ENCODE measurements at places on chromosomes 7 and 10.

DNA sequence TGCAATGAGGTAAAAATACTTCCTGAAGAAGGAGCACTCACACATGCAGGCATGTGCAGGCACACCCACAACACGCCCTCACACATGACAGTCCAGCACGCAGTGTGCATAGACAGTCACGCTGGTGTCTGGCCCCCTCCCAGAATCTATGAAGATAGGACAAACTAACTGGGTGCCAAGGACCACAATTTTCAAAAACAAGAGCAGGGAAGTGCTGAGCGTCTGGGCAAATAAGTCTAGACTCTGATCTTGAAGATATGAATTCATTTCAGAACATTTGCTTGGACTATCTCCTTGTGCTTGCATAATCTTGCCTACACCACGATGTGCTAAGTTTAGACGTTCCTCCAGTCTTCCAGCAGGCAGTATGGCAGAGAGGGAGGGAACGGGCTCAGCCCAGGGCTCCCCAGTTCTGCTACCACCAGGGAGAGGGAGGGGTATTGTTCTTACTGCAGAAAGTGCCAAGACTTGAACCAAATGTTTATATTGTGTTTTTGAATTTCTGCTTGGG lies 276.5 kb upstream of the KLF6 start:
- DNase-seq, result no peak

DNA sequence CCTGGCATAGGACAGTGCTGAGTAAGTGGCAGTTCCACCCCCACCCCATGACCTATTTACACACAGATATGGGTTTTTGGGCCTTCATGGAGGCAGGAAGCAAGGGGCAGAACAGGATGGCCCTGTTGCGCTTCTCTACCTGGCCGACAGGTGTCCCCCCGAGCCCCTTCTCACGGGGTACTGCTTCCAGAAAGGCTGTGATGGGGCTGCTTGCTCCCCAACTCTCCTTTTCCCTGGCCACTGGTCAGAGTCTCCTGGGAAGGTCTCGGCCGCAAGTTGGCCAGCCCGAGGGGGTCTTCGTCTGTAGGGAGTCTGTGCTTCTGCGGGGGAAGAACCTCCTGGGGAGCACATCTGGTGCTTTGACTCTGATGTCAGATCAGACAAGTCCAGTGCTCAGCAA lies 139.8 kb upstream of the TNS3 start:
- no peak for DNase-seq

DNA sequence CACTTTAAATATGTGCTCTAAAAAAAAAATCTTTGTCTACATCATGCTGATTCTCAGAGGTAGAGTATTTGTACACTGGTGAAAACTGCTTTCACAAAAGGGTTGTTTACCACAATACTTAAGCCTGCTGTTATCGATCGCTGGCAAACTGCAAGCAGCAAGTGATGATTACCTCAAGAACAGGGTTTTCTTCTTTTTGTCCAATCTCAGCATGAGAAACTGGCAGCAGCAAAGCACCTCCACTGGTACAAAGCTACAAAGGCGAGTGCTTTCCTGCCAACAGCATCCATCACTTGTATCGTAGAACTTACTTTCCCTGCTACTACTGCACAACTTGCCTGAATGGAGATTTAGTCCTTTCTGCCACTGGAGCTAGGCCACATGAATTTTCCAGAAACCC lies 276.5 kb downstream of the DGKB start:
- no peak for DNase-seq

DNA sequence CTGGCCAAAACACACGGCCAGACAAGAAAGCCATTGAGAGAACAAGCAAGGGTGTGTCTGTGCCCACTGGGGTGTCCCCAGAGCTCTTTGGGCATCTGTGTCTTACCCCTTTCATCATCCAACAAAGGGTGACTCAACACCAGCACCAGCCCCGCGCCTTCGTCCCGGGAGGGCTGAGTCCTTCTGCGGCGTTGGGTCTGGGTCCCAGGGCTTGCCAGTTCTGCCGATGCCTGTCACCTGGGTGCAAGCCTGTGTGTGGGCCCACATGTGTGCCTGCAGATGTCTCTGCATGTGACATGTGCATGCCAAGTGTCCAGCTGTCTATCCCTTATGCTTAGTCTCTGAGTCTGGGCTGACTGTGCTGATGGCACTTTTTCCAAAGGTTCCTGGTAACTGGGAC lies 24.4 kb upstream of the ELN start:
- no peak for DNase-seq

DNA sequence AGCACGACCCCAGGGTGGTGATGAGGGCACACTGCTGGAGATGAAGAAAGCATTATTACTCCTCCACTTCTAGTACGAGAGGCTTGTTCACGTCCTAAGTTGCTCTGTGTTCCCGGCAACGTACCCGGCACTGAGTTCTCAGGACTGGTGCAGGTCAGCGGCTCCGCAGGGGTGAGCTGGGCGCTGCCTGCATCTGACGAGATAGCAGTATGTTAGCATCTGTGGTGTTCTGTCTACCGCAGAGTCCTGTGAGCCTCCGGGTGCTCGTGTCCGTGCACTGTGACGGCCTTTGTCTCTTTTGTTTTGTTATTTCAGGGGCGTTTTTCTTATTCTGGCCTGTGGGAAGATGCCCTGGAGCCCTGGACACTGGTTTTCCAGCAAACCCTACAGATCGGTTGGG lies 507.8 kb downstream of the DNAJB6 start:
- no peak for DNase-seq

DNA sequence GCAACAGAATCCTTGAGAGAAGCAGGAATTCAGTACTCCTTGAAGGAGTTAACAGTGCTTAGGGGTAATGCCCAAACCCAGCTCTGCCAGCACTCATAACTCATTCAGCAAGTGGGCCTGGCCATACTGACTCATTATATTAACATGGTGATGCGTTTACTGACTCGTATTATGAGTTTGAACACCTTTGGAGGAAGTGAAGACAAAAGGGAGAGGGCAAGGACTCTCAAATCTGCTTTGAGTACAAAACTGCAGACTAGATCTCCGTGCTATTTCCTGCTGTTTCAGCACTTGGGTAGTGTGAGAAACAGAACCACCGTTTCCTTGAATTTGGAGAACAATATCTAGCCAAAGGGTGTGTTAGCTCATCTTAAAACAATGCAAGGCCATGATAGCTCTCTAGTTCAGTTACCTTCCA lies 30.8 kb downstream of the SLC16A9 start:
- DNase-seq, result no peak

- DNase-seq, result no peak
Measured at GRCh38 chr10:95457319-95457886, 103.8 kb downstream of the SORBS1 start.

DNA sequence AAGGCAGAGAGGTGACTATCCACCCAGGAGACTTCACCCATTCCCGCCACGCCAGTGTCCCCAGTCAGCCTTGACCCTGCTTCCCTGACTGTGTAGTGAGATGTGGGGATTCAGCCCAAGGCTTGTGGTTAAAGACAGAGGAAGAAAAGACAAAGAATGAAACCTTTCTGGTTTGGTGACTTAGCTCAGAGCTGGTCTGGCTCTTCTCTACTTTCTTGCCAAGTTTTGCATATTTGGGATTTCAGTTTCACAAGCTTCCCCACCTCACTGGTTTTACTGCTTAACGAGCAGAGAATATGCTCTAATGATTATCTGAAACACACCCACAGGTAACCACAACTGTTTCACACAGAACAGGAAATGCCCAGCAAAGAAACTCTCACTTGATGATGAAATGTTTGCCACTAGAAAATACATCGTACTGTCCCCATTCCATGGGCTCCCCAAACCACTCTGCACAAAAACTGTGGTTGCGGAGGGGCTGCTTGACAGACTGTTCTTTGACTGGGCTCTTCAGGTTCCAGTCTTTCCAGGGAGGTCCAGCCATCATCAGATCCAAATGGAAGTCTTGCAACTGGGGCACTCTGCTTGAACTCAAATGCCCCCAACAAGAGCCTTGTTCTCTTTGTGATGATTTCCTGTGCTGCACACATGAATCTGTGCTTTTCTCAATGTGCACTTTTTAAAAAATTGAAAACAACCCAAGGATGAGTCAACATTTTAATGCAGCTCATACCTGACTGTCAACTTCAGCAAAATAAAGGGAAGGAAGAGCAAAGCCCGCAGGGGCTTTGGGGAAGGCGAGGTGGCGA lies 95.5 kb downstream of the CTBP2 start:
- DNase-seq, result no peak

- DNase-seq, result no peak
Measured at GRCh38 chr7:25754333-25754732, 397.7 kb upstream of the NFE2L3 start.

DNA sequence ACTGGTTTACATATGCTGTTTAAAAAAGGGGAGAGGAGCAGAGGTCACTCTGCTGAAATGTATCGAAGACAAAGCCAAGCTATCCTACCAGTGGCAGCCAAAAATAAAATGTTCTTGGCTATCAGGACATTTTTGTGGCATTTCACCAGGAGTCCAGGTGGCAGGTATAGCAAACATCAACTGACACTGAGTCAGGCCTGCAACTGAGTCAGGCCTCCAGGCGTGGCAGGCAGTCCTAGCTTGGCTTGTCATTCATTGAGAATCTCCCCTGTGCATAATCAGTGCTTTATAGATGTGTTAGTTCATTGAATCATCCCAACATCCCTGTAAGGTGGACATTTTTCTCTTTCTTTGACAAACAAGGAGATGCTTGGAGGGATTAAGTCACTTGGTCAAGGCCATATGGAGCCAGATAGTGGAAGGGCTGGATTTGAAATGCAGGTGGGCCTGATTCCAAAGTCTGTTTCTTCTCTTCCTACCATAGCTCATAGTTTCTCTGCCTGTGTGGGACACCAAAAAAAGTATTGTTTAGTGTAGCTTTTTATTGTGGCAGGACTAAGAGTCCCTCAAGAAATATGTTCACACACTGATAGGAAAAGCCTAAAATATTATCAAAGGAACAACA lies 4.3 kb downstream of the DYNC1I1 start:
- DNase-seq, result no peak

DNA sequence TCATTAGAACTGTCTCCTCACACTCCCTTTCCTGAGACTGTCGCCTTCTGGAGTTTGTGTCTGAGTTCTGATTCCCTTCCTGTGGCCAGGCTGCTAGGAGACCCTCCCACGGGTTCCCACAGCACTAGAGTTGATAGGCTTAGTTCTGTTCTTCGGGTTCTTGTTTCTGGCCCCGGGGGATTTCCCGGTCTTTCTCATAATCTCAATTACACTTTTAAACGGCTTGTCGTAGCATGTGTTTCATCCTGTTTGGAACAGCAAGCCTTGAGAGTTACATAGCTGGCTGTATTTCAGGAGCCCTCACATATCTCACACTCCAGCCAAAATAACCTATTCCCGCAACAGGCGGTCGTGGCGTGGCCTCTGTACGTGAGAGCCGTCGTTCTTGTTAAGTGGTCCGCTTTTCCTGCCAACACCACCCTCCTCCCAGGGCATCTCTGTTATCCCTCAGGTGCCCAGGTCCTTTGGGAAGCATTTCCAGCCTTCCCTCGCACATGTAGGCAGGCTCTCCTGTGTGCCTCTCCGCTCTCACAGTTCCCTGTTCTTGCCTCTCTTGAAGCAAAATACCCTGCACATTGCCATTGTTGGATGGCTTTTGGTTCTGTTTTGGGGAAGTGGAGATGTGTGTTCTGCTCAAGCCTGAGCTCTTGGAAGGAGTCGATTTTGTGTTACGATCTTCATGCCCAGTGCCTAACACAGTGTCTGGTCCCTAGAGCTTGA lies 46.0 kb downstream of the CDC123 start:
- no peak for DNase-seq

DNA sequence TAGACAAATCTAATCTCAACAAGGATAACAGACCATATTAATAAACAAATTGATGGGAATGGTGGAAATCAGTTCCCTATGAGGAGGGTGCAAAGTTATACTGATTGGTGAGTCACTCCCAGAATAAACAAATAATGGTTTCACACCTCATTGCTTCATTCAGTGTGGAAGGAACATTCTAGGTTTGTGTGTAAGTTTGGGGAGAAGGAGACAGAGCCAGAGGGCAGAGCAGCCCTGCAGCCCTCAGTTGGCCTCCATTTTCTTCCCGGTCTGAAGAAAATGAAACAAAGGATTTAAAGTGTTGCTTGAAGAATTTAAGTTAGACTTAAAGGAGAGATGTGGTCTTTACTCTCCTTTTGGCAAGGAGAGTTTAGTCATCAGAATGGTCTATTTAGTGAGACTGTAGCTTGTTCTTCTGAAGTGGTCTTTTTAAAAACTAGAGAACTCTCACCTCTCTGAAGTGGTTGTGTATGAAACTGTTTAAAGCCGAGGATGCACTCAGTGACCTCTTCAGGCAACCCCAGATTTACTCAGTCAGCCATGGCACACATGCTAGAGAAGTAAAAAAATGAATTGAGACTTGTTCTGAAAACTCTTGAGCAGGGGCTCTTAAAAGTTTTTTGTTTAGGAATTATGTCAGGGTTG lies 27.2 kb downstream of the IKZF1 start:
- DNase-seq, result no peak

DNA sequence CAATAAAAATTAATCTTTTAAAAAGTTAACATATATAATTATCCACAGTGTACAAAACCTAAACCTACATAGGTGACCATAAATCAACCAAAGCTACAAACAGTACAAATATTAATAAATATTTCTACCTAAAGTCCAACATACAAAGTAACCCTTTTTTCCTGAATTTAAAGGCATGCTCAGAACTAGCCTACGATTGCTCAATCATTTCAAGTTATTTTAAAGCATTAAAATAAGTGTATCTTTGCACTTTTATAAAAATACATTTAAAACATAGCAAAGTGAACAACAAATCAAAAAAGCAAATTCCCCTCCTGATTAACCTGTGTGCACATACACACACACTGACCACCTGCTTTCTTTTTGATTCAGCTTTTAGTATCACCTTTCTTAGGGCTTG lies 202.2 kb downstream of the PARD3 start:
- no peak for DNase-seq

DNA sequence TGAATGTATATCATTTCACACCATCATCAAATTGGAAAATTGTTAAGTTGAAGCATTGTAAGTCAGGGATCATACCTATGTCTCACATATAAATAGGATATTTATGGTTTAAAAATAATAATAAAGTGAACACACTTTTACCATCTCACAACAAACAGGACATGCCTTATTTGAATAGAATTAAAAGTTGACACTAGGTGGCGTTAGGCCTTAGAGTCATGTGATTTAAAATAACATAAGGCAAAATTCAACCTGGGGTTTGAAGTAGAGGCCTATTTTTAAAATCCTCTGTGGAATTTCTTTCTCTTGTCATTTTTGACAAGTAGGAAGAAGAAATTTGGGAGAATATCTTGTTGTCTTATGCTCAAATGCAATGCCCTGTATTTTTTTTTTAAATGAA lies 184.7 kb upstream of the PCDH15 start:
- DNase-seq, result no peak

DNA sequence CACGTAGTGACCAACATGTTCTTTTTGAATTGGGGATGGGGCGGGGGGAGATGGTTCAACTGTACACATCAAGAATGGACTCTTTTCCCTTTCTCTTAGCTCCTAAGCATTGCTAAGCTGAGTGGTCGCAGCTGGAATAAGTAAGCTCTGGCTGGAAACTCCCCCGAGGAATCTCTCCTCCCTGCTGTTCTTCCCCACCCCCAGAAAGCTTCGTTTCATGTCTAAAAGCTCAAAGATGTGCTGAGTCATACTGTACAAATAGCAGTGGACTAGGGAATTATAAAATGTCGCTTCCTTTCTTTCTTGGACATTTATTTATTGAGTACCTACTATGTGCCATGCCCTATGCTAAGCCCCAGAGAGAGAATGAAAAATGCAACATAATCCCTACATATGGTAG lies 191.1 kb upstream of the ADO start:
- no peak for DNase-seq

GRCh38 chr10:131049016-131049415 lies 262.5 kb downstream of the TCERG1L start:
- DNase-seq, result no peak
